ENCODE measurements at places on chromosomes 16 and 17.

DNA sequence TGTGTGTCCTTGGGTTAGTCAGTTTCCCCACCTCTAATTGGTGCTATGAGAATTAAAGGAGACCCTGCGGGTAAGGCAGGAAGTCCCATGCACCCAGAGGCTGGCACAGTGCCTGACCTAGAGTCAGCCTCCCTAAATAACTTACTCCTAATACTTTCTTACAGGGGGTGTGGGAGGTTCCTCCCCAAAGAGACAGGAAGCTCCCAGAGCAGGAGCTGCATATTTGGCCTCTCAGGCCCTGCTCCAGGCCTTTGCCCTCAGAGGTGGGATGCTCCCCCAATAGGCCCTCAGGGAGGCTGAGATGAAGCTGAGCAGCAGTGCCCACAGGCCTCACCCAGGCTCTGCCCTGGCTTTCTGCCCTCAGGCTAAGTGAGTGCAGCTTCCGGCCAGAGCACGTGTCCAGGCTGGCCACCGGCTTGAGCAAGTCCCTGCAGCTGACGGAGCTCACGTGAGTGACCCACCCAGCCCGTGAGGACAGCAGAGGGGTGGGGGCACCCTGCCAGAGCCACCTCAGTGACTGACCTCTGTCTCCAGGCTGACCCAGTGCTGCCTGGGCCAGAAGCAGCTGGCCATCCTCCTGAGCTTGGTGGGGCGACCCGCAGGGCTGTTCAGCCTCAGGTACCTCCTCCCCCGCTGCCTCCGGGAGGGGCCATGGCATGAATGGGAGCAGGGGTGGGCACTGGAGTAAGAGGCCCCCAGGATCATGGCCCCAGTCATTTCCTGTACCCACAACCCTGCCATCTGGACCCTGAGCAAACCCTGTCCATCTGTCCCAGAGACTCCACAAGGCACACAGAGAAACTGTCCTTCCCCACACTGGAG is 31.1 kb upstream of the CPNE2 start:
- DNase-seq: no peak

- DNase-seq: no peak
These were observed 541 bp downstream of the GPT2 start for GRCh38 chr16:46884513-46885293.

DNA sequence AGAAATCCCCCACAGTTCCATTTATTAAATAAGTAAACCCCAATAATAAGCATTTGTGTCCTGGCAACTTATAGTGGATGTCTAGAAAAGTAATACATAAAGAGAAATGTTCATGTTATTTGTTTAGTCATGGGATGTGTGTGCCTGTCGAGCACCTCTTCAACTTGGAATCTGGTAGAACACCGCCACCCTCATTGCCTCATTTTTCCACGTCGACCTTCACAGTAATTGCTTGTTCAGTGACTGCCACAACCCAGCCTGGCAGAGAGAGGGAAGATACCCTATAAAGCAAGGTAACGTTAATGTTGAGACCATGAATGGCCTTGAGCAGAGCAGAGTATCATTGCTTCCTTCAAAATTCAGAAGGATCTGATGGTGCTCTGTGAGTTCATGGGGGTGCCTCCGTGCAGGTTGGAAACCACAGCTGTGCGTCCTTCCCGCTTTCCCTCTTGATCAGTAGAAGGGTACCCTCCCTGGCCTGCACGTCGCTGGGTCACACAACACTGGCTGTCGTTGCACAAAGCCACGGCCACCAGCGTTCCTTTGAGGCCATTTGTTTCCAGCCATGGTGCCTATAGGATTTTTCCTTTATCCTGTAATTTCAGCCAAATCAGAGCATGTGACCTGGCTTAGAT is 3.7 kb upstream of the DNASE1 start:
- DNase-seq: no peak

DNA sequence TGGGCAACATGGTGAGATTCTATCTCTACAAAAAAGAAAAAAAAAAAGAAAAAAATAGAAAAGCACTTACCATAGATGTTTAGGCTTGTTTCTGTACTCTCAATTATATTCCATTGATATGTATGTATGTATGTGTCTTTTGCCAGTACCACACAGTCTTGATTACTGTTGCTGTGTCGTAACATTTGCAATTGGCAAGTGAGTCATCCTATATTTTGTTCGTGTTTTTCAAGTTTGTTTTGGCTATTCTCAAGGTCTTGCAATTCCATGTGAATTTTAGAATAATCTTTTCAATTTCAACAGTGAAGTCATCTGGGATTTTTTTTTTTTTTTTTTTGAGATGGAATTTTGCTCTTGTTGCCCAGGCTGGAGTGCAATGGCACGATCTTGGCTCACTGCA is 19.3 kb downstream of the SPECC1 start:
- DNase-seq: no peak

DNA sequence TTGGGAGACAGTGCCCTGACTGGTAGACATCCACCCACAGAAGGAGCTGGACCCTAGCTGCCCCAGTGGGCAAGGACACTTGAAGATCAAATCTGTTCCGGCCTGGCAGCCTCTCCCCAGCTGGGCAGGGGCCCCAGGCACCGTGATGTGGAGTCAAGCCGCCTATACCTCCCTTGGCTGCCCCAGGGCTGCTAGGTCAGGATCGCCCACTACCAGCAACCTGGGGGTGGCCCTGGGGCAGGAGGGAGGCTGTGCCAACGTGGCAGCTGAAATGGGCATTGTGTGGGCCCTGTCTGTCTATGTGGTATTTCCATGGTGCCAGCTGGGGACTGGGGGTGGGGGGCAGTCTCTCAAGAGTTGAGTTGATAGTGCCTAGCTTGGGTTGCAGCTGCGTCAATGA is 941 bp downstream of the PDK2 start:
- no peak for DNase-seq

DNA sequence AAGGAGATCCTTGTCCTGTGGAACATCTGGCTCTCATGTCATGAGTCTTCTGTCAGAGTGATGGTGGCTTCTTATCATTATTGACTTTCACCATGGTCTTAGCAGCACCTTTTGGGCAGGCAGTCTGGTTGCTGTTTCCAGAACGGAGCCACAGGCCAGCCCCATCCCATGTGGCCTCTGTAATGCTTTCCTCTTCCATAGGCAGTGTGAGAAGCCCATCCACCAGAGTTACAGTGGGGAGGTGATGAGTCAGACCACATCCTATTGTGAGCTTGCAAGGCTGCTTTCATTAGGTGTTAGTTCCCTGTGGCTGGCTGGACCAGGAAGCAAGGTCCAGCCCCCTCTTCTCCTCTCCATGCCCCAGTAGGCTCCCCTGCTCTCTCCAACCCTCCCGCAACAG is 30.8 kb upstream of the SPACA3 start:
- no peak for DNase-seq

DNA sequence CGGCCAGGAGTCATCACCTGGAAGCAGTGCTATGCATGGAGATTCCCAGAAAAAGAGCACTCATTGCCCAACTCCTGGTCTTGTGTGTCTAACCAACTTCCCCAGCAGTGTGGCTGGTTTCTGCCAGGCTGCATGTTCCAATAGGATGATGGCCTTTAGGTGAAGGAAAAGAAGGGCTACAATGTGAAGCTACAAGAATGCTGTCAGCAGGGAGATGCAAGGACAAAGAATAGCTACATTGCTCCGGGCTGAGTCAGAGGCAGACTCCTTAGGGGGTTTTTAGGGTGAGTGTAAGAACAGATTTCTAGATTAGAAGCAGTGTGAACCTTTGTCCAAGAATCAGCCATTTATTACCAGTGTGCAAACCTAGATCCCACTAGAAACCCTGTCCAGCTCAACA is 63.0 kb upstream of the DNAH9 start:
- no peak for DNase-seq

GRCh38 chr16:68041783-68042182 is 18.7 kb downstream of the DUS2 start:
- DNase-seq: no peak

DNA sequence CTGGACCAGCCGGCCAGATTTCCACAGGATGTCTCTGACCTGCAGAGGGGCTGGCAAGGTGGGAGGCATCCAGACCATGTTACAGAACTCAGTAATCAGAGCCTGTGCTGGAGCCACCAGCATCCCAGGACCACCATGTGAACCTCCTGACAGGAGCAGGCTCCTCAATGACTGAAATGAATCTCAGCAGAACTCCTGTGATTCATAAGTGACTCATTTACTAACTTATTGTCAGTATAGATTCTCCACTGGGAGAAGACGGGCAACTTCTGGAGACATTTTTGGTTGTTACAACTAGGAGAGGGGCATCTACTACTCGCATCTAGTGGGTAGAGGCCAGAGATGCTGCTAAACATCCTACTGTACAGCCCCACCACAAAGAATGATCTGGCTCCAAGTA is 3.1 kb upstream of the WWOX start:
- no peak for DNase-seq

- no peak for DNase-seq
These were observed 46.1 kb upstream of the ANKFY1 start for GRCh38 chr17:4309897-4310296.

DNA sequence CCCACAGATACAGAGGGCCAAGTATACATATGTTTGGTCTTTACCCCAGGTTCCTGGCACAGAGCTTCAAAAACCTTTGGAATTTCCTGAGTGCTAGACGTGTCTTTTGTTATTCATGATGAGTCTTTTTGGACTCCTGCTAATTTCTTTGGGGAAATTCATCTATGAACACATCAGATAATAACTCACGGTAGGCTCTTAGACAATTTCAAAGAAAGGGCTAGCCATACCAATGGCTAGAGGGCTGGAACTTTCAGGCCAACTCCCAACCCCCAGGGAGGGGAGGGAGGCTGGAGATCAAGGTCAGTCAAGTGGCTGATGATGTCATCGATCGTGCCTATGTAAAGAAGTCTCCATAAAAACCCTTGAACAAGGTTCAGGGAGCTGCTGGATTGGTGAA is 101.9 kb downstream of the STX8 start:
- DNase-seq: no peak

- DNase-seq: no peak
These were observed 32.0 kb downstream of the LRRC75A start for GRCh38 chr17:16459855-16460550.

GRCh38 chr16:68267612-68268405 is 3.5 kb downstream of the SLC7A6 start:
- DNase-seq: no peak

- DNase-seq: no peak
These were observed 32.9 kb downstream of the TK2 start for GRCh38 chr16:66516808-66517585.

DNA sequence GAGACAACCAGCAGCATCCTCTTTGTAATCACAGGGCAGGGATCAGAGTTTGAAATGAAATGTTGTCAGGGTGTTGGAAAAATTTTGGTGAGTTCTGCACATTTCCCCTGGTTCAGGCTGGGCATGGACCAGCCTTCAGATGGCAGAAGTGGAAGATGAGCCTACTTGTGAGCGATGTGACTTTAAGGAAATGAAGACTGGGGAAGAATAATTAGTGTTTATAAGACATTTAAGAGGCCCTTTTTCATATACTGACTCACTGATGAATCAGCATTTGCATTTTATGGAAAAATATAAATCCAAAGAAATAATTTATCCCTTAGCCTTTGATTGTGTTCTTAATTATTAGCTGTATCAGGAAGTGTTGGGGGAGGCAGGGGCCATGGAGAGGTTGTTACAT is 20.9 kb downstream of the GPR179 start:
- no peak for DNase-seq

Measured in SK-N-DZ (cell line).